Motor neuron (in vitro differentiated cells): ENCODE measurements at places on chromosomes 1 and 21.

DNA sequence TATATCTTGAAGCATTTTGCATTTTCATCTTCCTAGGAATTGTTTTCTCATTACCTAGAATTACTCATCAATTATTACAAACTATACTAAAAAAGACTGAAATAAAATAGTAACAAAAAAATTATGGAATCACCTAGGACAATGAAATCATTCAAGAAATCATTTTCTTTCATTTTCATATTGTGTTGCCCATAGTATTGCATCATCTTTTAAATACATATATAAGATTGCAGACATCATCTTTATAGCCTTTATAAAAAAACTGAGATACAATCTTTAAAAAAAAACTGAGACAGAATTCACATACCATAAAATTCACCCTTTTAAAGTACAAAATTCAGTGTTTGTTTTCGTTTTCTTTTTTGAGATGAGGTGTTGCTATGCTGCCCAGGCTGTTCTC is 29.6 kb downstream of the GDAP2 start:
- no peak for ATAC-seq

GRCh38 chr1:109391626-109392025 is 6.1 kb downstream of the SORT1 start:
- ATAC-seq: no peak

DNA sequence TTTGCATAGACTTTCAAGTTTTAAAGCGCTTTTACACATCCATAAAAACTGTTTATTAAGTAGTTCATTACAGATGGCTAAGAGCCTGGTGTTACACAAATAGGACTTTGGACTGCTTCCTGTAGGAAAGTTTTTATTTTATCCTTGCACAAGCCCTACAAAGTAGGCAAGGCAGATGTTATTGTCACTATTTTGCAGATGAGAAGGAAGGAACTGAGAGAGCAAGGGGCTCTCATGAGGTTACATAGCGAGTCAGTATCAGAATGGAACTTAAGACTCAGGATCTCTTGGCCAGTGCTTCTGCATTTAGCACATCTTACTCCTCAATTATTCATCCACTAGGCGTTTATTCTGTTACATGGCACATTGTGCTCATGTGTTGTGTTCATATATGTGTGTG is 2.6 kb upstream of the MAPKAPK2 start:
- no peak for ATAC-seq

- no peak for ATAC-seq
These were observed 4.3 kb downstream of the AGRN start for GRCh38 chr1:1024149-1024770.

- ATAC-seq: no peak
These were observed 255.8 kb upstream of the CACYBP start for GRCh38 chr1:174743654-174744561.

GRCh38 chr1:116842654-116843053 is 67.1 kb upstream of the PTGFRN start:
- ATAC-seq: peak; percentile 52

GRCh38 chr1:66642992-66643391 is 109.0 kb downstream of the SGIP1 start:
- ATAC-seq: no peak

- no peak for ATAC-seq
These were observed 102.7 kb downstream of the RASAL2 start for GRCh38 chr1:178196631-178197030.

DNA sequence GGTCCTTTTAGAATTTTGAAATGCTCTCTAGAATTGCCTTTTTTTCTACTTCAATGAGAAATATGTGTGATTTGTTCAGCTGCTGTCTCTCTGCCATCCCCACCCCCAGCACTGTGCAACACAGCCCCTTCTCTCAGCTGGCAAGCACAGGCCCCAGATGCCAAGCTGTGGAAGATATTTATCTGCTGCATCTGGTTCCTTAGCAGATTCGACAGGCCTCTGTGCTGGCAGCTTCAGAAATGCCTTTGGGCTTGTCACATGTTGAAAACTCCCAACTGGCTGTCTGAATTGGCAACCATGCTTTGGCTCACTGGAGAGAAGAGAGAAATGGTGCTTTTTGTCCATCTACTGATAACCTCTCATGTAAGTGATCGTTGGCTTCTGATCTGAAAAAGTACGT is 206.7 kb upstream of the C1orf87 start:
- ATAC-seq: no peak

GRCh38 chr1:218817691-218818465 is 355.8 kb upstream of the LYPLAL1 start:
- ATAC-seq: no peak

- no peak for ATAC-seq
These were observed 45.4 kb downstream of the CDC14A start for GRCh38 chr1:100397681-100398080.

- no peak for ATAC-seq
These were observed 426.5 kb upstream of the BRINP3 start for GRCh38 chr1:190904091-190904695.

- no peak for ATAC-seq
These were observed 295.4 kb upstream of the PBX1 start for GRCh38 chr1:164263540-164263939.

- ATAC-seq: peak; percentile 47
These were observed 158.3 kb downstream of the KAZN start for GRCh38 chr1:14756589-14757285.

- no peak for ATAC-seq
These were observed 26.1 kb upstream of the MTMR11 start for GRCh38 chr1:149962736-149963135.

GRCh38 chr21:46020581-46020980 is 39.0 kb downstream of the COL6A1 start:
- no peak for ATAC-seq

- no peak for ATAC-seq
These were observed 63.0 kb upstream of the RGS7 start for GRCh38 chr1:241419986-241420385.

DNA sequence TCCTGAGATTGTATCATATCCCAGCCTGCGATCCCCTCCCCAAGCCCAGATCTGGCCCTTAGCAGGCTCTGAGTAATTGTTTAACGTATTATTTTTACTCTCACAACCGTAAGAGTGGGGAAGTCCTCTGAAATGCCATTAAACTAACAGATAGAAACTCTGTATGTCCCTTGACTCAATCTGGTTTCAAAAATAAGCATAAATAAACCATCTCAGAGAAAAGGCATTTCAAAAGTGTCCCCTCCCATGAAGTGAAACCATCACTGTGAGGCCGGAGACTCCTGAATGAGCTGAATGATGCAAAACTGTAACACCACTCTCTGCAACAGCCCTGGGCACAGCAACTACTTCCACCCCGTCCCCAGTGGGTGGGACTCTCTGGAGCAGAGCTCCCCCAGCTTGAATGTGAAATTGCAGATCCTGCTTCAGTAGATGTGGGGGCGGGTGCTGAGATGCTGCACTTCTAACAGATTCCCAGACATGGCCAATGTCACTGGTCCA is 104.1 kb downstream of the SYF2 start:
- peak; percentile 67 for ATAC-seq

DNA sequence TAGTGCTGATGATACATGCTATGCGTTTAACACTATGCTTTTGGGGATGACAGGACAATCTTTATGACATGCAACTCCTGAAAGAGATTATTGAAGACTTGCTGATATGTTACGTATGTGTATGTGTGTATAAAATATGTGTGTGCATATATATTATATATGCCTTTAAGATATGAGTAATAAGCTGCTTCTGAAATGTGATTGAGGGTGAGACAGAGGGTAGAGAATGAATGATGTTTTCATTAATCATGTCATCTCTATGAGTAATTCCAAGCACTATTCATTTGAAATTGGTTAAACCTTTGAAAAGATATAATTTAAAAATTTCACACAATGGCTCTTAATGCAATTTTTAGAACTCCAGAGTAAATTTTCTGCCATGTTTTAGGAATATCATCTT is 5.8 kb downstream of the BCL9 start:
- ATAC-seq: no peak

GRCh38 chr1:53576866-53577760 is 117.9 kb downstream of the DMRTB1 start:
- peak; percentile 9 for ATAC-seq
